Gastroesophageal sphincter (tissue), 4 donors: ENCODE measurements at places on chromosomes 5 and 9. TPM values are rescaled to one million over a fixed set of nuclear protein-coding genes. Genes with fewer than 3 reads are reported as not detected.

Gene TMEM174
- total RNA-seq, result not detected

Gene STING1
- 58.5 TPM for total RNA-seq

Gene CDX1
- not detected for total RNA-seq

Gene EPB41L4B
- total RNA-seq, result 1.7 TPM

Gene TRPM3
- total RNA-seq, result 0.47 TPM

Gene TNC
- total RNA-seq, result 493 TPM

Gene INSYN2B
- not detected for total RNA-seq

Gene SLC35A4
- total RNA-seq, result 52.0 TPM

Gene SLC6A19
- not detected for total RNA-seq

Gene NUDT12
- 6.2 TPM for total RNA-seq

- peak; percentile 13 for ATAC-seq
These were observed 88.8 kb downstream of the RGS7BP start for GRCh38 chr5:64594601-64595000.

- no peak for ATAC-seq
These were observed 4.3 kb upstream of the C7 start for GRCh38 chr5:40904994-40905306.

DNA sequence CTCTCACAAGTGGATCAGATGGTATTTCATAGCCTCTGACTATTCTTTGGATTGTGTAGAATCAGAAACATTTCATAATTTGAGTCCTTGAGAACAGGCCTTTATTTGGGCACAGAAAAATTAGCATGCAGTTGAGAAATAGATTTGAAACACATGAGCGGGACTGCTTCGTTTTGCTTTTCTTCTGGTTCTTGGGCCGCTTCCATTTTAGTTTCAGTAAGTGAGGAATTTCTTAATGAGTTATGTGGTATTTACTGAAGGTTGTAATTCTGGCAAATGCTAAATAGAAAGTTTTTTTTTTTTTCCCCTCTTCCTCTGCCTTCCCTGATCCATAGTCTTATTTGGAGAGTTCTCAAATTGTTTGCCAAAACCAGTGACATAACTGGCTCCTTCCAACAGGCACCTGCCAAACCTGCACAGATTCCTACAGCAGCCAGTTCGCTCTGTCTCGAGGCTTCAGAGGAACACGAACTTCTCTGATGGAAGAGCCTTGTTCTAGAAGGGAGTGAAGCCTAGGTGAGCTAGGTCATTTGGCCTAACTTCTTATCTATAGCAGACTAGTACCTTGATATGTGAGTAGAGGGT, 71.2 kb upstream of the SLC28A3 start:
- ATAC-seq, result no peak

DNA sequence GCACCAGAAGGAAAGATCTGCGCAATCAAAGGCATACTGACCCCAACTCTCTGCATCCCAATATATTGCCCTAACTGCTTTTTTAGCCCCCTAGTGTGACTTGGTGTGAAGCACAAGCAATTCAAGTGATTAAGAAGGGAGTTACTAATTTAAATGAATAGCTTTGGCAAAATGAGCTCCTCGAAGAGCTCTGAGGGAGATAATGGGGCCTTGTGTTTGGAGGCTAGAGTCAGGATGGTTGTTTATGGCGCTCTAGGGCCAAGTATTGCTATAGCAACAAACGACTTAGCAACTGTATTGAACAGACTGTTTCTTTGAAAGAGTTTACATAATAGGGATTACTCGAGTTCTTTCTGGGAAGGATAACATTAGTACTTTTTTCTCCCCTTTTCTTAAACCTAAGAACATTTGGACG, 11.5 kb upstream of the C5orf58 start:
- ATAC-seq, result peak; percentile 75

DNA sequence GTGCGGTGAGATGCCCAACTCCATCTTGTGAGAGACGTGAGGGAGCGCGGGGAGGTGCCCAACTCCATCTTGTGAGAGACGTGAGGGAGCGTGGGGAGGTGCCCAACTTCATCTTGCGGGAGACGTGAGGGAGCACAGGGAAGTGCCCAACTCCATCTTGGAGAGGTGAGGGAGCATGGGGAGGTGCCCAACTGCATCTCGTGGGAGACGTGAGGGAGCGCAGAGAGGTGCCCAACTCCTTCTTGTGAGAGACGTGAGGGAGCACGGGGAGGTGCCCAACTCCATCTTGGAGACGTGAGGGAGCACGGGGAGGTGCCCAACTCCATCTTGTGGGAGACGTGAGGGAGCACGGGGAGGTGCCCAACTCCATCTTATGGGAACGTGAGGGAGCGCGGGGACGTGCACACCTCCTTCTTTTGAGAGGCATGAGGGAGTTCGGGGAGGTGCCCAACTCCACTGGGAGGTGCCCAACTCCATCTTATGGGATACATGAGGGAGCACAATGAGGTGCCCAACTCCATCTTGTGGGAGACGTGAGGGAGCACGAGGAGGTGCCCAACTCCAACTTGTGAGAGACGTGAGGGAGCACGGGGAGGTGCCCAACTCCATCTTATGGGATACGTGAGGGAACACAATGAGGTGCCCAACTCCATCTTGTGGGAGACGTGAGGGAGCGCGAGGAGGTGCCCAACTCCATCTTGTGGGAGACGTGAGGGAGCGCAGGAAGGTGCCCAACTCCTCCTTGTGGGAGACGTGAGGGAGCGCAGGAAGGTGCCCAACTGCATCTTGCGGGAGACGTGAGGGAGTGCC, 235.4 kb downstream of the CACNA1B start:
- no peak for ATAC-seq

DNA sequence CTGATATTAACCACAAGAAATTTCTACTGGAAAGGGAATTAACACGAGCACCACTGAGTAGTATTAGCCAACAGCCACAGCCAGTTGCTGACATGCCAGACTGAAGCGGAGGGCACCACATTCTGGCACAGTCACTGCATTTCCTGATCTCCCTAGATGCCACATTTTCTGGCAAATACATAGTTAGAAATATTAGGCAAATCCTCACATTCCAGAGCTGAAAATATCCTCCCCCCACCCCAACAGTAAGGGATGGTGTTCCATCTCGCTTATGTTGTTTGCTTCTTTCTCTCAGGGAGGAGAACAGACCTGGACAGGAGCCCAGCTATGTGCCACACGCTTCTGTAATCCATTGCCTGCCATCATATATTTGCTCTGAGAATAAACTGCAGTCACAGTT, 32.8 kb upstream of the MCTP1 start:
- ATAC-seq, result no peak

GRCh38 chr5:5217371-5217770, 77.2 kb downstream of the ADAMTS16 start:
- no peak for ATAC-seq

DNA sequence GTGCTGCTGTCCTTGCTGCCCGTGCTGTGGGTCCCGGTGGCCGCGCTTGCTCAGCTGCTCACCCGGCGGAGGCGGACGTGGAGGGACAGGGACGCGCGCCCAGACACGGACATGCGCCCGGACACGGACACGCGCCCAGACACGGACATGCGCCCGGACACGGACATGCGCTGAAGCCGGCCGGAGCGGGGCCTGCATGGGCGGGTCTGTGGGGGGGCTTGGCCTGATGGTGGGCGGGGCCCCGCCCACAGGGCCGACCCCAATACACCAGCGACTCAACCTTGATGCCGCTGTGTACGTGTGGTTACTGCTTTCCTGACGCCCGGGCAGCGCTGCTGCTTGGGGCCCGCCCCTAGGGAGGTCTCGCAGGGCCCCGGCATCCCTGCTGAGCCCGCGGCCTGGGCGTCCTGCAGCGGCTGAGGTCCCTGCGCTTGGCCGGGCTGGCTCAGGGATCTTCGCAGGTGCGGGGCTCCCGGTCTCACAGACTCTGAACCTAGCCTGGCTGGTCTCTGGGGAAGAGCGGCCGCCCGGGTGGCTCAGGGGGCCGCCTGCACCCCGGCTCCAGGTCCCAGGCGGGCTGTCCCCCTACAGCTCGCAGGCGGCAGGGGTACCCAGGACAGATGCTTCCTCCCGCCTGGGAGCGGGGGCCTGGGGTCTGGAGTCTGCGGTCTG, 20.9 kb downstream of the SLC6A18 start:
- ATAC-seq, result no peak

GRCh38 chr9:17476401-17476800, 102.5 kb upstream of the SH3GL2 start:
- no peak for ATAC-seq

GRCh38 chr9:94754976-94755475, 28.5 kb downstream of the AOPEP start:
- no peak for ATAC-seq

GRCh38 chr5:178632285-178632684, 5.4 kb upstream of the CLK4 start:
- no peak for ATAC-seq

- ATAC-seq, result no peak
These were observed 302.5 kb downstream of the MLLT3 start for GRCh38 chr9:20319641-20320337.

DNA sequence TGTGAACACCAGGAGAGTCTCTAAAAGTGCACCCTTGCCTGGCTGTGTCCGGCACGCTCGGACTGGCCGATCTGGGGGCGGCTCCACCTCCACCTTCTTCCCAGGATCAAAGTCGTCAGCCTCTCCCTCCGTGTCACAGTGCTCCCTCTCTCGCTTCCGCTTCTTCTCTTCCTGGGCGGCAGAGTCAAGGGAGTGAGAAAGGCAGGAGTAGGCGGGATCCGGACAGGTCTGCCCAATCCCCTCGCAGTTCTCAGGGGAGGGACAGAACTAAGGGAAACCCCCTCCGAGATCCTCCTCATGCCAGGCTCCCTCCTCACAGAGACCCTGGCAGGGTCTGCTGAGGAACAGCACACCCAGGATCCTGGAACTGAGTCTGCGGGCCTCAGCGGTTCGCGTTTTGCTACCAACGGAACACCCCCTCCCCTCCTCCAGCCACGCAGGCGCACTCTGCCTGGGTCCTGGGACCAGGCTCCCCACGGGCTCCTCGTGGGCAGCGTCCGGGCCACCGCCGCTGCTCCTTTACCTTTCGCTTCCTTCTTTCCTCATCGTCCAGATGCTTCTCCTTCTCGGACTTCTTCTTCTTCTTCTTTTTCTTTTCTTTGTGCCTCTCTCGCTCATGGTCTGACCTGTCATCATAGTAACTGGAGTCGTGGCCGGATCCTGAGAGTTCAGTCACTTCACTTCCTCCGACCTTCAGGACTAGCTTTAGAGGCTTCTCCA, 1.3 kb downstream of the BRD9 start:
- ATAC-seq, result no peak

DNA sequence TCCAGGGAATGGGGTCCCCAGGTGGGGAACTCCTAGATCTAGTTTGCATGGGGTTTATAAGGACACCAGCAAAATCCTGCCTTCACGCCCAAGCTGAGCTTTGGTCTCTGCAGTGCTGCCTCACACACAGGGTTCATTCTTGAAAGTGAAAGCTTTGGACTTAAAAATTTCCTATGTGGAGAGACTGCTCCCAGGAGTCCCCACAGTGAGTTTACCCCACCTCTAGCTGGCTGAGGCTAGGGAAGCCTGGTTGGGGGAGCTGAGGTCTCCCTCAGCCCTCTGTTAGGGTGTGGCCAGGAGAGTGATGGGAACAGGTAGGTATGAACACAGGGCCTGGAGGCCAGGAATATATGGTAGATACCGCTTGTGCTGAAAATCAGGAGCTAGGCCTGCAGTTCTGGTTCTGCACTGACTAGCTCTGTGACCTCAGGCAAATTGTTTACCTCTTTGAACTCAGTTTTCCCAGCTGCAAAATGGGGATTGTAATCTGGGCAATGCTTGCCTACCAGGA, 41.5 kb upstream of the LARP1 start:
- ATAC-seq, result peak; percentile 28

GRCh38 chr9:137581361-137582285, 2.9 kb upstream of the DPH7 start:
- no peak for ATAC-seq

DNA sequence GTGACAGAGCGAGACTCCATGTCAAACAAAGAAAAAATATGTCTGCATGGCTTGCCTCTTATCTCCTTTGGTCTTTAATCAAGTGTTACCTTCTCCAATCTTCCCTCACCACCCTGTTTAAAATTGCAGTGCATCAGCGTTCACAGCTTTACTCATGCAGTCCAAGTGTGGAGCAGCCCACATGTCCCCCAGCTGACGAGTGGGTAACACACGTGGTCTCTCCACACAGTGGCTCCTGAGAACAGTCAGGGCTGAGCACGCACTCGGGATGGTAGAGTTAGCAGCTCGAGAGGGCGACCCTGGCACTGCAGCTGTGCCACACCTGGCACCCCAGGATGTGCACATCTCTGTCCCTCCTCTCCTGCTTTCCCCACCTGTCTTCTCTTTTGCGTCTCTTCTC, 25.9 kb upstream of the CFAP157 start:
- no peak for ATAC-seq

GRCh38 chr9:131708226-131709002, 31.5 kb downstream of the RAPGEF1 start:
- peak; percentile 60 for ATAC-seq

DNA sequence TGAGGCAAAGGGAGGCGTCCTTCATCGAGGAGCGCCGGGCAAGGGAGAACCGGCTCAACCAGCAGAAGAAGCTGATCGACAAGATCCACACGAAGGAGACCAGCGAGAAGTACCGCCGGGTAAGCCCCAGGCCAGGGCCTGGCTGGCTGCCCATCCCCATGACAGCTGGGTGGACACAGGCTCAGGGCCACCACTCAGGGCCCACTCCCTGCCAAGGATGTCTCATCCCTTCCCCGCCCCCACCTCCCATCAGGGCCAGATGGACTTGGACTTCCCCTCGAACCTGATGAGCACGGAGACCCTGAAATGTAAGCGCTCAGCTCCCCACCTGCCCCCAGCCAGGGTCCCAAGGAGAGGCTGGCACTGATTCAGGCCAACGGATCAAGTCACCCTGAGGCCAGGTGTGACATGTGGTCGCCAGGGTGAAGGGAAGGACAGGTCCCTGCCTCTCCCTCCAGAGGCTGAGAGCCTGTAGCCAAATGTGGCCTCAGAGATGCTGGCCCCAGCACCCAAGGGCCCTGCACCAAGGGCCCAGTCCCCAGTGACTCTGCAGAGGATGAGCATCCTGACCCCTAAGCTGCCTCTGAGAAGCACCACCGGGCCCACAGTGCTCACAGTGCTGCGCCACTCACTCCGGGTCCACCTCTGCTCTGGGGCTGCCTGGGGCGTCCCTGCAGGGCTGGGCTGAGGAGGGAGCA, 3.1 kb upstream of the RABL6 start:
- ATAC-seq, result no peak

- no peak for ATAC-seq
These were observed 42.3 kb upstream of the NR3C1 start for GRCh38 chr5:143445776-143446175.

GRCh38 chr5:2441495-2442180, 309.8 kb downstream of the IRX2 start:
- ATAC-seq, result no peak

DNA sequence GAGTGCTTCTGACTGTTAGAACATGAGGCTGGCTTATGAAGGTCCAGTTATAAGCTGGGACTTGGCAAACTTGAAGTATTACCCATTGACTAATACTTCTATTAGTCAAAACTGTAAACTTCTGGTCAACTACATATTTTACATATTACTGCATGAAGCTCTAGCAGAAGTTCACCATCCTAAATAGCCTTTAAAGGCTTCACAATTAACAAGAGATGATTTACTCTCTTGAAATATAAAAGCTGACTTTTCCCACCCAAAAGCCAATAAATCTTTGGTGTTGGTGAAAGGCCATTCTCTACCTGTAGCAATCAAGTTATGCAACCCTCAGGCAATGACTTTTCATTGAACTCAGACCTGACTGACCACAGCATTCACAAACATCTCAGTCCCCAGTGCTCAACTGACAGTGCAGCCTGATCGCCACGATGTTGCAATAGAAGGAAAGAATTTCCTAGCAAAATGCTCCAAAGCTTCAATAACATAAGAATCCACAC, 345.6 kb downstream of the EBF1 start:
- ATAC-seq, result peak; percentile 41
